ENCODE measurements at places on chromosomes 5 and 9.
A peak's percentile ranks its signal among the peaks of the same experiment; 100 is the strongest.

- DNase-seq = no peak
Measured at GRCh38 chr9:92715488-92716231, 45.7 kb upstream of the IPPK start.

- no peak for DNase-seq
Measured at GRCh38 chr9:132605387-132605786, 23.0 kb downstream of the BARHL1 start.

GRCh38 chr5:125470280-125470902 lies 724.0 kb upstream of the ZNF608 start:
- no peak for DNase-seq

DNA sequence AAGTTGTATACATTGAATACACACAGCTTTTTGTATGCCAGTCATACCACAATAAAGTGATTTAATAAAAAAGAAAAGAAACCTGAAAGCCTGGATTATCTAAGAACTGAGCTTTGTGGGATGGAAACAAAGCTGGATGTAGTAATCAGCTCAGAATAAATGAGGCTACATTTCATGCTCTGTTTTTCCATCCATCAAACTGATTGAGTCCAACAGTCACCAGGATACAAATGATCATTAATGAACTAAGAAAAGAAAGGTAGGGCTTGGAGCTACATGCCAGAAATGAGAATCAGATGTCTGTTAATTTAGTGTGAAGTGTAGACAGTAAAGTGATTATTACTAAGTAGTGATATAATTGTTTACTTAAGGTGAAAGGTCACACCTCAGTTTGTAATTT lies 109.8 kb upstream of the TARS1 start:
- DNase-seq = no peak

GRCh38 chr9:5231212-5231611 lies at the start of gene INSL4:
INSL4 (plus strand) TSS chr9:5231419; CDS start chr9:5231524, 105 bp downstream.
- DNase-seq = no peak

DNA sequence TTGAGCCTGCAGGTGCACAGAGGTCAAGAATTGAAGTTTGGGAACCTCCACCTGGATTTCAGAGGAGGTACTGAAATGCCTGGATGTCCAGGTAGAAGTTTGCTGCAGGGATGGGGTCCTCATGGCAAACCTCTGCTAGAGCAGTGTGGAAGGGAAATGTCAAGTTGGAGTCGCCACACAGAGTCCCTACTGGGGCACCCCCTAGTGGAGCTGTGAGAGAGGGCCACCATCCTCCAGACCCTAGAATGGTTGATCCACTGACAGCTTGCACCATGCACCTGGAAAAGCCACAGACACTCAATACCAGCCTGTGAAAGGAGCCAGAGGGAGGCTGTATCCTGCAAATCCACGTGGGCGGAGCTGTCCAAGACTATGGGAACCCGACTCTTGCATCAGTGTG lies 78.0 kb downstream of the GABRA1 start:
- no peak for DNase-seq

- DNase-seq = no peak
Measured at GRCh38 chr5:77232574-77233358, 22.3 kb downstream of the PDE8B start.

DNA sequence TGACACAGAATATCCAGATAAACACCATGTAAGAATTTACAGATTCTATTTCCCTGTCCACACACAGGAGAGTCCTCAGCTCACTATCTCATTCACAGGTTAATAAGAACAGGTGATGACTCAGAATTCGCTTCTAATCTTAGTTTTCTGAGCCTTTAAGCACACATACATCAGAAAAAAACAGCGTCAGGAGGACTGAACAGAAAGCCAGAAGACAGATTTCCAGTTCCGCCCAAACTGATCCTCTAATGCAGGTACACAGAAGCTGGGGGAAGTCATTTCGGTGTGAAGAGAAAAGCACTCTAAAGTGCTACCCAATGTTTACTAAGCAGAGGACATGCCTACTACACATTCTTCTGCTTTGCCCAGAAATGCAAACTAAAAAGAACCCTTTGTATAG lies 1.6 kb downstream of the CEMIP2 start:
- no peak for DNase-seq

- no peak for DNase-seq
Measured at GRCh38 chr9:109868722-109869121, 88.7 kb downstream of the PALM2AKAP2 start.

GRCh38 chr5:82312373-82312856 lies 34.3 kb upstream of the RPS23 start:
- DNase-seq = no peak

DNA sequence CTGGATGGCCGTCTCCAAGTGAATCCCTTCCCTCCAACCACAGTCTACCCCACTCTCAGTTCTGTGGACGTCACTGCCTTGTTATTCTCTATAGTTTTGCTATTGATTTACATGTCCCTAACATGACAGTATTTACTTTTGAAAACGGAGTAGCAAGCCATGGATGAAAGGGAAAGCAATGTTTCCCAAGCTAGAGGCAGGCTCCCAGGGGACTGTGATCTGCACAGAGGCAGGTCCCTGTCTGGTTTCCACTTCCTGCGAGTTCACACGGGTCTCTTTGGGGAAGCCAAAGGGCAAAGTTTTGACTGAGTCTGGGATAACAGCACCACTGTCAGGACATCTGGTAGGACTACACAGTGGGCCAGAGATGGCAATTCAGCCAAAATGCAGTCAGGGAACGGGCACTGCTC lies 12.7 kb downstream of the C9orf153 start:
- no peak for DNase-seq

DNA sequence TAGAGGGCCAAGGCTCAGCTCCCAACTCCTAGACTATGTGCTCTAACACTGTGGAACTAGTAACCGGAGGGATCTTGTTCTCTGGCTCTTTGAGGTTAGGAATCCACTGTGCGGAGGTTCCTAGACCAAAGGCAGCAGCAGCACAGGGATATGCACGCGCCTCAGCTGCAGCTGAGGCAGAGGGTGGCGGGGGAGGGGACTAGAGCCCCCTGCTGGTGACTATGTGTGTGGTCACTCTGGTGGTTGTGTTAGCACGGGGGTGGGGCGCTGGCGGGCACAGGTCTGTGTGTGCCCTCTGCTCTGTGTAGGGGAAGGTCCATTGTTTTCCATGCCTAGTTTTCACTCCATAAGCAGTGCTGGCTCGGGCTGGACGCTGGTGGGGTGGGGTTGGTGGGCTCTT lies 458.0 kb upstream of the IZUMO3 start:
- no peak for DNase-seq

DNA sequence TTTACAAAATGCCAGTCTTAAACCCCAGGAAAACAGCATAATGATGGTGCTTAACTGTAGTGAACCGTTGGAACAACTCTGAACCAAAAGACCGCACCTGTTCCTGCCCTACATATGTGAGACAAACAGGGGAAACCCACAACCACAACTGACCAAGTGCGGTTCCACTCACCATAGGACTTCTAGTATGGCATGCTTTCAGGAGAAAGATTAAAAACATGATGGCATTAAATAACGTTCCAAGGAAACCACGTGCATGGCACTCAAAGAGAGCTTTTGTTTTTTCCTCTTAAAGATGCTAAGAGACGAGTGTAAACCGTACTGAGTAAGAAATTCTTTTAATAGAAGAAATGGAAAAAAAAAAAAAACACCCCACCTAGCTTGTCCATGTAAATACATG lies 119.8 kb downstream of the SSBP2 start:
- peak; percentile 3 for DNase-seq

GRCh38 chr9:105286098-105286497 lies 41.6 kb downstream of the SLC44A1 start:
- DNase-seq = no peak

Data from stimulated activated CD8-positive, alpha-beta memory T cell treated with anti-CD3 and anti-CD28 coated beads, Interleukin-15, amount 100 ng/mL, for 1 hour (primary cell).